ENCODE measurements at places on chromosomes 1 and 21.

- H3K4me1 ChIP-seq: no peaks in the 10 kb centered on the region
- no peaks in the 10 kb centered on the region for H3K36me3 ChIP-seq
- H3K27ac ChIP-seq: no peak overlapping the region
- H3K4me3 ChIP-seq: no peak overlapping the region
Measured at GRCh38 chr1:13832536-13832935, 132.5 kb downstream of the PRDM2 start.

GRCh38 chr21:16280686-16281091 lies 550.9 kb downstream of the USP25 start:
- no peaks in the 10 kb centered on the region for H3K27me3 ChIP-seq
- peaks cover 16% of the 10 kb centered on the region for H3K4me1 ChIP-seq
- no peaks in the 10 kb centered on the region for H3K36me3 ChIP-seq

GRCh38 chr21:36504067-36505058 lies 24.4 kb upstream of the CLDN14 start:
- no peak overlapping the region for H3K27ac ChIP-seq
- no peaks in the 10 kb centered on the region for H3K27me3 ChIP-seq
- H3K4me1 ChIP-seq: no peaks in the 10 kb centered on the region
- H3K36me3 ChIP-seq: no peaks in the 10 kb centered on the region

GRCh38 chr1:199727682-199728081 lies 299.8 kb upstream of the NR5A2 start:
- H3K27ac ChIP-seq: no peak overlapping the region
- peaks cover 6% of the 10 kb centered on the region for H3K4me1 ChIP-seq
- no peaks in the 10 kb centered on the region for H3K27me3 ChIP-seq
- H3K4me3 ChIP-seq: no peak overlapping the region
- DNase-seq: no peak
- H3K36me3 ChIP-seq: no peaks in the 10 kb centered on the region

- no peak overlapping the region for H3K27ac ChIP-seq
- no peak for DNase-seq
- H3K27me3 ChIP-seq: no peaks in the 10 kb centered on the region
- H3K4me1 ChIP-seq: peaks cover 33% of the 10 kb centered on the region
- no peak overlapping the region for H3K4me3 ChIP-seq
Measured at GRCh38 chr1:39405358-39405757, 86.1 kb upstream of the BMP8A start.
